Ovary (tissue), 10 donors: ENCODE measurements at places on chromosomes 3 and 15. TPM values are rescaled to one million over a fixed set of nuclear protein-coding genes. Genes with fewer than 3 reads are reported as not detected.

APH1B gene
- total RNA-seq = 13.2 TPM

ATP1B3 gene
- total RNA-seq = 140 TPM

TRPM1 gene
- total RNA-seq = not detected

CCDC80 gene
- total RNA-seq = 256 TPM

CPEB1 gene
- total RNA-seq = 7.3 TPM

CILP gene
- total RNA-seq = 2.1 TPM

RASGRP1 gene
- total RNA-seq = 1.0 TPM

GRCh38 chr15:88419830-88420229, 47.4 kb downstream of the MRPL46 start:
- no peaks in the 10 kb centered on the region for H3K27me3 ChIP-seq
- no peaks in the 10 kb centered on the region for H3K4me1 ChIP-seq
- no peaks in the 10 kb centered on the region for H3K36me3 ChIP-seq
- no peak overlapping the region for H3K27ac ChIP-seq
- H3K4me3 ChIP-seq = no peak overlapping the region

GRCh38 chr15:52102463-52102862, 10.1 kb downstream of the BCL2L10 start:
- no peak overlapping the region for H3K4me3 ChIP-seq
- no peaks in the 10 kb centered on the region for H3K36me3 ChIP-seq
- no peaks in the 10 kb centered on the region for H3K27me3 ChIP-seq
- peaks cover 2% of the 10 kb centered on the region for H3K4me1 ChIP-seq
- H3K27ac ChIP-seq = no peak overlapping the region

DNA sequence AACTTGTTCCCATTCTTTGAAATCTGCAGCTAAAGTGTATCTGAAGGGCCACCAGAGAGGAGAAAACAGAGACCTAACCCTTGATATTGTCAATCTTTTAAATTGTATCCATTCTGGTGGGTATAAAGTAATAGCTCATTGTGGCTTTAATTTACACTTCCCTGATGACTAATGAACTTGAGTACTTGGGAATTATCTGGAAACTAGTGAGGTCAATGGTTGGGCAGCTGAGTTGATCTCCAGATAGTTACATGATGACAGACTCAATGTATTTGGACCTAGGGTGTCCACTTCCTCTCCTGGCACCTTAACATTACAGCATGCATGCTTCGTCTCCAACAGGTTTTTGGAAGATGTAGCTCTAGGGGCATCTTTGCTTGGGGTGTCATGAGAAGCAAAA, 195.2 kb downstream of the PDCD6IP start:
- H3K4me1 ChIP-seq = no peaks in the 10 kb centered on the region
- H3K27me3 ChIP-seq = no peaks in the 10 kb centered on the region
- no peak for DNase-seq
- H3K27ac ChIP-seq = no peak overlapping the region

DNA sequence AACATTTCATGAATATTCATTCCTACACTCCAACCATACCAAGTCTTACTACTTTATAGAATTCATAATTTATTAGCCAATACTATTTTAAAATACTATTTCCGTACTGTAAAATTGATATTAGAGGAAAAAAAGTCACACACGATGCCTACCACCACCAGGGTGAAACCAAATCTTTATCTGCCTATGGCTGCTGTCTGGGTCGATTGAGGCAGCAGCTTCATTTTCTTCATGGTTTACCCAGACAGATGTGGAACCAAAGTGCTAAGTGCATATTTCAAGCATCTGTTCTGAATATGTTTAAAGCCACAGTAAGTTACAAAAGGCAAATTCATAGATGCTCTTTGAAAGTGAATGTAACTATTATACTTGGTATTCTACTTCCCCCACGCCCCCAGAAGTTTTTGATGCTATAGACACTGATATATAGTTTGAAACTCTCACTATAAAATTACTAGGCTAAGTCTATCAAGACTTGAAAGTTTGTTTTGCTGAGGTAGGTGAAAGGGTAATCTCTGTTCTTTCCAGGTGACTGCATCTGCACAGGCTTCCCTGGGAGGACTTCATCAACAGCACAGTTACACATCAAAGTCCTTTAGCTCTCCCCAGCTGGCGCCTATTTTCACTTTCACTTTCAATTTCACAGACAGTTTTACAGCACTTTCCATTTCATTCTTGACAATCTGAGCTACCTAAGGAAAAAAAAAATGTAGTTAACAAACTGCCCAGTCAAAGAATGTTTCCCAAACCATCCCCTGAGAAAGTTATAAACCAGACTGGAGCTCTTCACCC, 113.9 kb downstream of the POLQ start:
- H3K4me1 ChIP-seq = no peaks in the 10 kb centered on the region
- peak overlapping the region; percentile 30 for H3K4me3 ChIP-seq
- DNase-seq = no peak
- H3K36me3 ChIP-seq = no peaks in the 10 kb centered on the region
- no peaks in the 10 kb centered on the region for H3K27me3 ChIP-seq

DNA sequence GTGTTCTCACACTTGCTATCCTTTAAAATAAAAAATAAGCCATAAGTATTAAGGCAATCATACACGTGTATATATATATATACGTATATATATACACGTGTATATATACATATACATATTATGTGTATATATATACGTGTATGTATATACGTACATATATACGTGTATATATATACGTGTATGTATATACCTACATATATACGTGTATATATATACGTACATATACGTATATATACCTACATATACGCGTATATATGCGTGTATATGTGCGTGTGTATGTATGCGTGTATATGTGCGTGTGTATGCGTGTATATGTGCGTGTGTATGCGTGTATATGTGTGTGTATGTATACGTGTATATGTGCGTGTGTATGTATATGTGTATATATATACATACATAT, 477.3 kb upstream of the ARRDC4 start:
- H3K4me3 ChIP-seq = no peak overlapping the region
- no peaks in the 10 kb centered on the region for H3K27me3 ChIP-seq
- no peaks in the 10 kb centered on the region for H3K36me3 ChIP-seq

DNA sequence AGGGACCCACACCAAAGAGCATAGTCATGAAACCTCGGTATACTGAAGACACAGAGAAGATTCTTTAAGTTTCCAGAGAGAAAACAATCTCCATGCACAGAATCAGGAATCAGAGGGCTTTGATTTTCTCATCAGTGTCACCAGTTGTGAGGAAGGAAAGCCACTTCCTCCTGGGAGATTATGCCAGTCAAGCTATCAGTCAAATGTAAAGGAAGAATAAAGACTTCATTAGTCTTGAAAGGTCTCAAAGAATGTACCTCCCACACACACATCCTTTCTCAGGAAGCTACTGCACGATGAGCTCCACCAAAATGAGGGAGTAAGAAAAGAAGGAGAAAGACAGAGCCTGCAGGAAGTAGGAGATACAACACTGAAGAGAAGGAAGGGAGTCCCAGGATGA, 486.3 kb downstream of the SHQ1 start:
- no peak overlapping the region for H3K27ac ChIP-seq
- H3K27me3 ChIP-seq = no peaks in the 10 kb centered on the region
- no peak overlapping the region for H3K4me3 ChIP-seq
- no peaks in the 10 kb centered on the region for H3K4me1 ChIP-seq

GRCh38 chr15:101258238-101259144, 6.6 kb upstream of the CHSY1 start:
- no peak overlapping the region for H3K27ac ChIP-seq
- H3K4me3 ChIP-seq = no peak overlapping the region
- H3K36me3 ChIP-seq = no peaks in the 10 kb centered on the region
- peak; percentile 53 for DNase-seq
- peaks cover 5% of the 10 kb centered on the region for H3K4me1 ChIP-seq
- H3K27me3 ChIP-seq = no peaks in the 10 kb centered on the region

DNA sequence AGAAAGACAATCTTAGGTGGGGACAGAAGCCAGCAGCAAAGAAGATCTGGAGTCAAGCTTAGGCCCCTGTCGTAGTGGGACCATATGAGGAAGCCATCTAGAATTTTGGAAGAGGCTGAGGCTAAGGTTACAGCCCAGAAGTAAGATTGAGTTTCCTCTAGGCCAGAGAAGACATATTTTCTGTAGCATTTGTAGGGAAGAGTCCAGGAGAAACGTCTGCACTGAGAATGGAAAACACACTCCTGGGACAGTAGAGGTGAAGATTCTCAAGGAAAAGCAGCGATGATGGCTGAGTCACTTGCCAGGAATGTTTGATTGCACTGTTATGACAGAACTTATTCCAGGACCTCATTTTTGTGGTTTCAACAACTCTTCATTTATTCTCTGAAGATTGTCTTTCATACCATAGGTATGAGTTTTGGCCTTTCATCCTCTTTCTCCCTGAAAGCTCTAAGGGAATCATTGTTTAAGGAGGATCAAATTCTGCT, 107.2 kb downstream of the GTPBP8 start:
- H3K4me3 ChIP-seq = no peak overlapping the region
- no peak overlapping the region for H3K27ac ChIP-seq
- H3K27me3 ChIP-seq = no peaks in the 10 kb centered on the region
- no peaks in the 10 kb centered on the region for H3K36me3 ChIP-seq
- DNase-seq = no peak

- no peaks in the 10 kb centered on the region for H3K27me3 ChIP-seq
- peak; percentile 49 for DNase-seq
- H3K4me1 ChIP-seq = no peaks in the 10 kb centered on the region
- no peaks in the 10 kb centered on the region for H3K36me3 ChIP-seq
- H3K4me3 ChIP-seq = no peak overlapping the region
- H3K27ac ChIP-seq = no peak overlapping the region
Observed at GRCh38 chr3:14780927-14781507, 37.7 kb upstream of the FGD5 start.

- H3K27me3 ChIP-seq = no peaks in the 10 kb centered on the region
- H3K4me3 ChIP-seq = no peak overlapping the region
- DNase-seq = no peak
- H3K36me3 ChIP-seq = no peaks in the 10 kb centered on the region
- H3K27ac ChIP-seq = no peak overlapping the region
Observed at GRCh38 chr3:55564726-55565125, 77.6 kb upstream of the WNT5A start.

DNA sequence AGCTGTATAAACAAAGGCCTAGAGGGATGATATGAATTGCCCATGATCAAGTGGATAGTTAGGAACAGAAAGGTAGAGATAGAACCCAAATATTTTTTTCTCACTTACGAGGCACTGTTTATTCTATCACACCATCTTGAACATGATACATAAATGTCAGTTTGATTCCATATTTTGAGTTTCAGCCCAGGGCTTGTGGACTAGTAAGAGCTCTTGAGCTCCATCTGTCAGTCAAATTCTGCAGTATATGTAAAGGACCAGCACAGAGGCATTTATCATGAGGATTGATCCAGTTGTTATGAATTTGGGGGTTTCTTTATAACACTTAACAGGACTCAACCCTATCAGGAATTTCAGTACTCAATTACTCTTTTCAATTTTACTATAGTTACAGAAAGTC, 4.8 kb downstream of the SLC27A2 start:
- H3K4me1 ChIP-seq = peaks cover 4% of the 10 kb centered on the region
- no peaks in the 10 kb centered on the region for H3K27me3 ChIP-seq
- no peak for DNase-seq
- no peaks in the 10 kb centered on the region for H3K36me3 ChIP-seq
- H3K4me3 ChIP-seq = no peak overlapping the region
- no peak overlapping the region for H3K27ac ChIP-seq

GRCh38 chr3:12139111-12139511, 19.6 kb downstream of the TIMP4 start:
- H3K27me3 ChIP-seq = no peaks in the 10 kb centered on the region
- H3K27ac ChIP-seq = no peak overlapping the region
- DNase-seq = peak; percentile 54

- no peak overlapping the region for H3K27ac ChIP-seq
- no peaks in the 10 kb centered on the region for H3K36me3 ChIP-seq
- H3K4me3 ChIP-seq = no peak overlapping the region
- DNase-seq = no peak
Observed at GRCh38 chr3:68088216-68088615, 433.8 kb upstream of the SUCLG2 start.

GRCh38 chr15:70066447-70066846, 31.3 kb downstream of the TLE3 start:
- no peak for DNase-seq
- no peaks in the 10 kb centered on the region for H3K36me3 ChIP-seq
- H3K27ac ChIP-seq = no peak overlapping the region
- no peaks in the 10 kb centered on the region for H3K27me3 ChIP-seq
- H3K4me1 ChIP-seq = peaks cover 8% of the 10 kb centered on the region
- no peak overlapping the region for H3K4me3 ChIP-seq

DNA sequence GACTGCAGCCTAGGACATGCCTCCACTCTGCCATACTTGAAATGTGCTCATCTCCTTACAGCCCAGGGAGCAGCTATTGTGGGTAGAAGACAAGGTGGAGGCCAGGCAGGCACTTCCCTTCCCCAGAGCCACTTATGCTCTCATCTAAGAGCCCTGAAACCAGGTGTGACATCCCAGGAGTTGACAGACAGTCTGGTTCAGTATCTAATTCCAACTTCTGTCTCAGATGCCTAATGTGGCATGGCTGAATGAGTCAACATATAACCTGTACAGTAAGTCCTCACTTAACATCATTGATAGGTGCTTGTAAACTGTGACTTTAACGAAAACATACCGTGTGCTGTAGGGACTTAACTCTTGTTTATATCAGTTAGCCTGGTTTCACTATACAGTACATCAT, 1.2 kb upstream of the CAPN3 start:
- no peak overlapping the region for H3K27ac ChIP-seq
- H3K36me3 ChIP-seq = no peaks in the 10 kb centered on the region
- H3K4me1 ChIP-seq = no peaks in the 10 kb centered on the region

GRCh38 chr3:114595522-114596028, 301.7 kb downstream of the TIGIT start:
- H3K27ac ChIP-seq = no peak overlapping the region
- H3K4me1 ChIP-seq = peaks cover 2% of the 10 kb centered on the region

DNA sequence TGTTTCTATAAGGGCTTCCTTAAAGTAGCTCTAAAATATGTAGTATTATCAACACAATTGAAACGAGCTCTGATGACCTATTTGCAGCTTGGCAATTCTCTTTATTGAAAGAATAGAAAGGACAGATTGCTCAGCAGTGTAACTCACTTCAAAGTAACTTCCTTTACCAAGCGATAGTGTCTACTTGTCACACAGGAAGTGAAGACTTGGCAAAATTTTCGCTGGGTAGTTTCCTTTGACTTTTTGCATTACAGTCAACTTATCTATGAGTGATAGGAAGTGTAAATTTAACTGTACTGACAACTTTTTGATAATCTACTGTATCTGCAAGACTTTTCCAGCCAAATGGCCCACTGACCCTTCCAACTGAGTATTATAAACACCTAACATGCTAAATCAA, 22.8 kb downstream of the SLC9A9 start:
- no peak for DNase-seq
- H3K27ac ChIP-seq = no peak overlapping the region
- no peaks in the 10 kb centered on the region for H3K27me3 ChIP-seq
